Activated CD8-positive, alpha-beta memory T cell treated with anti-CD3 and anti-CD28 coated beads for 1 hour (primary cell): ENCODE measurements at places on chromosomes 6 and 20.

DNA sequence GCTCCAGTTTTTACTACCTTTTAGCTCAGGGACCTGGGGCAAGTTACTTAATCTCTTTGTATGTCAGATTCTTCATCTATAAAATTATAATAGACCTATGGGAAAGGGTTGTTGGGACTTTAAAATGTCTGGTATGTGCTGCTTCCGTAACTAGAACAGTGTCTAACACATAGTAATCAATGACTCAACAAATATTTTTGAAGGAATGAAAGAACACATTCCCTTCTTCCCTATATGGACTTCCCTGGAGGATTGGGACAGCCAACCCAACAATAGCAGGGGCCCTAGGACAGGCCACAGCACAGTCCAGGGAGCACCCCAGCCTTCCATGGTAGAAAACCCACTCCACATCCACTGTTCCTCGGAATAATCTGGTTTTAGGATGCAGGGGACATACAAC lies 50.7 kb upstream of the TPD52L1 start:
- DNase-seq, result no peak

DNA sequence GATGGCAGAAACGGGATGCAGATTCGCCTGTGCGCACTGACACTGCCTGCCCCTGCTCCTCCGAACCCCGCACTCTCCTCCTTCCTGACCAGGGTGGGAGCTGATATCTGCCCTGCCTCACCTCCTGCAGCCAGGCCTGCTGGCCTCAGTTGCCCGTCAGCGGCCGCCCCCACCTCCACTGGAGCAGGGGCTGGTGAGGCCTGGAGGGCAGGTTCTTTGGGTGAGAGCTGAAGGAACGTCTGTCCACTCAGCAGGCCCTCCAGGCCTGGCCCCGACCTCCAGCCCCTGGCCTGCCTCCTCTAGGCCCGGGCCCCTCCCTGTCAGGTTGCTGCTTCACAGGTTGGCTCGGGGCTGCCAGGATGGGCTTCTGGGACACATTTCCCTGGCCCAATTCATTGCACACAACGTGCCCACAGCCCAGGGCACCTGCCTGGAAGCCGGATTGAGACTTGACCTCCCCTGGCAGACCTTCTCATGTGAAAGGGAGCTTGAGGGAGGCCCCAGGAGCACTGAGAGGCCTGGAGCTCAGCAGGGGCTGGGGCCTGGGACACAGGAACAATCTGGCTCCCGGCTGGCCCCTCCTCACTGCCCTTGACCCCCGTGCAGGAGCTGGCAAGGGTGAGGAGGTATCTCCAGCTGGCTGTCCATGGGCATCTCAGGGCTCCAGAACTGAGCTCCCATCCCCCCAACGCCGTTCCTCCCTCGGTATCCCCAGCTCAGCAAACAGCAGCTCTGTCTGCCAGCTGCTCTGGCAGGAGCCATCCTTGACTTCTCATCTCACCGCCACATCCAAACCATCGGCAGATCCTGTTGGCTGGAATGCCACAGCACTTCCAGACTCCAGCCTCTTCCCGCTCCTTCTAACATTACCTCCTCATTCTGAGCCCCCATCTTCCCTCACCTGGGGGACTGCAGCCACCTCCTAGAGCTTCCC lies 39.5 kb downstream of the SPDEF start:
- DNase-seq, result no peak

DNA sequence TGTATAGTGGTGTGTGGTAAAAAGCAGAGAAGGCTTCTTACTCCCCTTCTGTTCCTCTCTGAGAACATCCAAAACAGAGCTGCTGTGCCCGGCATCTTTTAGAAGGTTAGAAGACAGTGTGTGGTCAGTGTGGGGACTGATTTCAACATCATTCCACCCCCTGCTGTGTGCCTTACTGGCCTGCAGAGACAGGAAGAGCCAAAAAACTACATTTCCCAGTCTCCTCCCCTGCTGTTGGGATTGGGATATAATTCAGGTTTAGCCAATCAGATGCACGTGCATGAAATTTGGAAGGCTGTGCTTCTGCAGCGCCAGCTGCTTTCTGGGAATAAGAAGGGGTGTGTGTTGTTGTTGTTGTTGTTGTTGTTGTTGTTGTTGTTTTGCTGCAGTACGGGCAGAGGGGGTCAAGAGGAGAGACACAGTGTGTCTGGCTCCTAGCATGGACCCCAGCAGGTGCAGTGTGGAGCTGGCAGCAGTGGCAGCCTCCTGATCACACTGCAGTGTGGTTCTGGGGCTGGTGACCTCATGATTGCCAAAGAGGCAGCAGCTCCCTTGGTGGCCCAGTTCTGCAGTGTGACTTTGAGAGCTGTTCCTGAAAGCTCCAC lies 74.7 kb downstream of the MRPL14 start:
- no peak for DNase-seq

- no peak for DNase-seq
These were observed 14.5 kb upstream of the CYP24A1 start for GRCh38 chr20:54188132-54188849.

DNA sequence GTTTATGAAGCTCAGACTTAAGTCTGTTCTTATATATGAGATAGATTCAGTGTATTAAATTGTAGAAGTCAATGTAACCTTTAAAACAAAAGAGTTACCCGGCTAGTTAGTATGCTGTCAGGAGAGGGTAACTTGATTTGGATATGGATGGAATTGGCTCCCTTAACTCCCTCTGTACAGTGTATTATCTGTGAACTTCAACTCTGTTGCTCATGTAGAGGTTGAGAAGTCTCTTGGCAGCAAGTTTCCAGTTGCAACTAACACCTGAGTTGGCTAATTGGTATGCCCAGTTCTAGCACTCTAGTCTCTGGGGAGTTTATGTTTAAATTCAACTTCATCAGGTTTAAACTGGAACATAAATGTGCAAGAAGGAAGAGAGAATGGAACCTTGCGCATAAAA lies 111.0 kb downstream of the NCOA3 start:
- DNase-seq, result no peak

- no peak for DNase-seq
These were observed 6.8 kb downstream of the CLDN20 start for GRCh38 chr6:155270561-155271091.

GRCh38 chr6:110366975-110367374 lies 8.8 kb upstream of the METTL24 start:
- no peak for DNase-seq

DNA sequence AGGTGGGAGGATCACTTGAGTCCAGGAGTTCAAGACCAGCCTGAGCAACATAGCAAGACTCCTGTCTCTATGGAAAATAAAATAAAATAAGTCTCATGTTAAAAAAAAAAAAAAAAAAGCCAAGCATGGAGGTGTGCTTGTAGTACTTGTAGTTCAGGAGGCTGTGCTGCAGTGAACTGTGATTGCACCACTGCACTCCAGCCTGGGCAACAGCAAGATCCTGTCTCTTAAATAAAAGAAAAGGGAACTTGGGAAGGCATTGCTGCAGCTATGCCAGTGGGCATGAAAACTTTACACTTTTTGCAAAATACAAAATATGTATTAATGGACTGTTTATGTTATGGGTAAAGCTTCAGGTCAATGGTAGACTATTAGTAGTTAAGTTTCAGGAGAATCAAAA lies 37.5 kb upstream of the REV3L start:
- no peak for DNase-seq

DNA sequence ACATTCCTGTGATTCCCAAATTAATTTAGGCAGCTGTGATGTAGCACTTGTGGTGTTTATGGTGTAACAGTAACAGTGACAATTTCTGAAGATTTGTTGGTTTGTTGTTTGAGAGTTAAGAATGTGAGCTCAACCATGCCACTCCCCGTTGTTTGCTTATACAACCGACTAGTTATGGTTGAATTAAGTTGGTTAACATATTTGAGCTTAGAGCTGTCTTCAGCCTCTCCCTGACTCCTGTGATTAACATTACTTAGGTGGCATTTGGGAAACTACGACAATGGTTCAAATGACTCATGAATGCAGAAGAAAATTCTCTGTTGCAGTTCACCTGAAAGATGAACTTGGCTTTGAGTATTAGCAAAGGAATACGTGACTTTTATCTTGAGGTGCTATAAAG lies 35.9 kb upstream of the PRL start:
- no peak for DNase-seq

DNA sequence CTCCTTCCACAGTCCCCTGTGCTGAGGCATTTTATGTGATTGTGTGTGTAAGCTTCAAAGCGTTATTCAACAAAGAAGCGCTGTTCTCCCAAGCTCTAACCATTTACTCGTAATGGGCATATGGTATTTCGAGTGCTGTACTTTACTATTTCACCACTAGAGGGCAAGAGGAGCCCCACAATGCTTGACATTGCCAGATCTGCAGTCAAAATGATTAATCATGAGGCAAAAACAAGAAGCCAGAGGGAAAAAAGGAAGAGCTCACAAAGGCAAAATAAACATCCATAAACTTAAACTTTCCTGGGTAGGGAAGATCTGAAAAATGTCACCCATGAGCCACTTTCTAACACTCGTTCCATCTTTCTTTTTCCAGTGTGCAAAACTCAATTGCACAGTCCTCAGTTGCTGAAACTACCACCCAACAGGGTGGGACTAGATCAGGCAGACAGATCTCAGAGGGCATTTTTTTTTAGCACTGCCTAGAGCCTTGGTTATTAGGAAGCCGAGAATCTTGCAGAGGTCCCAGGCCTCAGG lies 215.0 kb upstream of the PLCB4 start:
- no peak for DNase-seq

GRCh38 chr6:96725296-96725695 lies 112.0 kb downstream of the GPR63 start:
- no peak for DNase-seq

GRCh38 chr20:49675368-49676151 lies 38.1 kb downstream of the B4GALT5 start:
- DNase-seq, result no peak

DNA sequence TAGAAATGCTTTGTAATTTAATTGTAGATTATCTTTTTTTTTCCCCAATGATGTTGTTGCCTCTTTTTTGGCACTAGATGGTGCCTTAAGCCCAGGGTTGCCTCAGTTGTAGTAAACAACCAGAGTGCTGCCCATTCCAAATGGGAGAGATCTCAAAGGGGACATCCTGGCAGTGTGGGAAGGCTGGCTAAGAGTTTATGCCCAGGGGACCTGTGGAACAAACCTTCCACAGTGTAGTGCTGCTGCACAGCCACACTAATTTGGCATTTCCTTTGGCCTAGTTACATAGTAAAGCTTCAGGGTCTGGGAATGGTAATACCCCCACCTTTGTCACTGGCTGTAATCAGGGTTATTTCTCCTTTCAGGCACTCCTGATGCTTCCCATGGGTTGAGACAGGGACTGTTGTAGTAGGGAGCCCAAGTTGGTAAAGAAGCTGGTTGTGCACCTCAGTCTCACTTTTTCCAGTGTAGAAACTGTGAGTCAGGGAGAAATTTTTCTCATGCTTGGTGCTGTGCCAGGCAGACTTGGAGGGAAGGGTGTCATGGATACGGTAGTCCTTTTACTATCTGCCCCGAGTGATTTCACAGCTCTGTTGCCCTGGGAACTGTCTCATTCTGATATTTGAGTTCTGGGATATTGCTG lies 177.8 kb upstream of the ECI2 start:
- no peak for DNase-seq

GRCh38 chr6:111068109-111068865 lies 19.0 kb upstream of the SLC16A10 start:
- DNase-seq, result no peak

DNA sequence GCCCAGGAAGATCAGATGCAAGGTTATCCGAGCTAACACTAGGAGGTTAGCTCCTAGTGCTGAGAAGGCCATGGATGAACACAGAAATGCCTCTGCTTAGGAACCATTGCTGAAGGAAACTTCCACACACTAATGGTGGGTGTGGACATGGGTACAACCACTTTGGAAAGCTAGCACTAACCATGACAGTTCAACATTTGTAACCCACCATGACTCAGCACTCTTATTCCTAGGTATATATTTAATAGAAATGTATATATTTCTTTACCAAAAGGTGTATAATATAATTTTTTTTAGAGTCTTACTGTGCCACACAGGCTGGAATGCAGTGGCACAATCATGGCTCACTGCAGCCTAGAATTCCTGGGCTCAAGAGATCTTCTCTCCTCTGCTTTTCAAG lies 85.3 kb upstream of the BTBD3 start:
- no peak for DNase-seq

DNA sequence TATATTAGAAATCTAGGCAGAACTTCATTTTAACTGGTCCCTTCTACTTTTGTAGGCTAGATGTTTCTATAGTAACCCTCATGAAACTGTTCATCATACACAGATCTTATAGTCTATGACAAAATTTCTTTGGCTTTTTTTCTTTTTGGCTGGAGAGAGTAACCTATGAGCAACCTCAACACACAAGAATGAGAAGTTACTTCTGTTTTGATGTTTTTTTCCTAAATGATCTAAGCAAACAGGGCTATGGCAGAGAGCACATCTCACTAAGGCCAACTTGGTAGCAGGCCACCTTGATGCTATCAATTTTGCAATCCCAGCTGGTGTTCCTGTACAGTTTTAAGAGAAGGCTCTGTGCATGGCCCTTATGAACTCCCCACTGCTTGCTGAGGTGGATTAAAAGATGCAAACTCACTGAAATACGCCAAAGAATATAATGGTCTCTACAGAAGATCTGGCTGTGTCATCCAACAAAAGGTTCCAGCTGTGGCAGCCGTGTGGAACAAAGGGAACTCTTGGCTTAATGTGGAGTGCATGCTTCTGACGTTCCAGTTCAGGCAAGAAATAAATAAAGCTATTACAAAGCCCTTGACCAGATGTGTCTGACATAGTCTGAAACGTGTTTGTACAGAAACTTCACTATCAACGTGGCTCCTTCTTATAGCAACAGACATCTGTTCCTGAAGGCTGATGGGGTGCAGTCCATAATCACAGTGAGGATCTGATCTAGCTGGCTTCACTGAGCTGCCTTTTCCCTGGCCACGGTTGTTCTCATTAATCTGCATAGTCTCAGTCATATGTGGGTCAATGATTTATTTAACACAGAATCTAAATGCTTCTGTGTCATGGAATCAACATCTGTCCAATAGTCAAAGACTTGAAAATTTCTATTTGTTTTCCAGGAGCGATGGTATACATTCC lies 481.1 kb downstream of the BMP2 start:
- no peak for DNase-seq

GRCh38 chr20:64064145-64064698 lies 1.2 kb downstream of the TCEA2 start:
- no peak for DNase-seq

DNA sequence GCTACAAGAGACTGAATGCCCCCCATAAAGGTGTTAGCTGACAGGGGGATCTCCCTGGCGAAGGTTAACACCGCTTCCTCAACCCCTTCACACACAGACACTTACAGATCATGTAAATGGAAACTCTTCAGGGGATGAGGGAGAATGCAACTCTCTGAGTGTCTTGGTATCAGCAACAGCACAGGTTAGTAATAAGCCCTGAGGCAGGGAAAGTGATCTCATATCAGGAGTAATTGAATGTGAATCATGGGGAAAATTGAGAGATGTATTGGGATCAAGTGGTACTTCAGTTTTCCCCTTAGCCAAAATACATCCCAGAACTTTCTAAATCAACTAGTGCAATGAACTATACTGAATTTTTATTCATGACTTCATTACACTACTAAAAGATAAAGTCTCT lies 23.8 kb downstream of the OR2J3 start:
- DNase-seq, result no peak

- DNase-seq, result no peak
These were observed 31.6 kb downstream of the SAMD5 start for GRCh38 chr6:147540075-147540474.
